Fibroblast of mammary gland (primary cell): ENCODE measurements at places on chromosomes 7 and 10.
A peak's percentile ranks its signal among the peaks of the same experiment; 100 is the strongest.

- peak; percentile 99 for DNase-seq
Observed at GRCh38 chr7:42677751-42678699, 233.8 kb downstream of the C7orf25 start.

GRCh38 chr7:2411815-2412586, 8.6 kb downstream of the CHST12 start:
- DNase-seq: no peak

- DNase-seq: no peak
Observed at GRCh38 chr7:74405899-74406512, 47.7 kb upstream of the GTF2IRD1 start.

GRCh38 chr7:102926783-102927140, 14.0 kb downstream of the LRRC17 start:
- no peak for DNase-seq

- DNase-seq: peak; percentile 66
Observed at GRCh38 chr10:90276894-90277475, 575.6 kb downstream of the KIF20B start.

DNA sequence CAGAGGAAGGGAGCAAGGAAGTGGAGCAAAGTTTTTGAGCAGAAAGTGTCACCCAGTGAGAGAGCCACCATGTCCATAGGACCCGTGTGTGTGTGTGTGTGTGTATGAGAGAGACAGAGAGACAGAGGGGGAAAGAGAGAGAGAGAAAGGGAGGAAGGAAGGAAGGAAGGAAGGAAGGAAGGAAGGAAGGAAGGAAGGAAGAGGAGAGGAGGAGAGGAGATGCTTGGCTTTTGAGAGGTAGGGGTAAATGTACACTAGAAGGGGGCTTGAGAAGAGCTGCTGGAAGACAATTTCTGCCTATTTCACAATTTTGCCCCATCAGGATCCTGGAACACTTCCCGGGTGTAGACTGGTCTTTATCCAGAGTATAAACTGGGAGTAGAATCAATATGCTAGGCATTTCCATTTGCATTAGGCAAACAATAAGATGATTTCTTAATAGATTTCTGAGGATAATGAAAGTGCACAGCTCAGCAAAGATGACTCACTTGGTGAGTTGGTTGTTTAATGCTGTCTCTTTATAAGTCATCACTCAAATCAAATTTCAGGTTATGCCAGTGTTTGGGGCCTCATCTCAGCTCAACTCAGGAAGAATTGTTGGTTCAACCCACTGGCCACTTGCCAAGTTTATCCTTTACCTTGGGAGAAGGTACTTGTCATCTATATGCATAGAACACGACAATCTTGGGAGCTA, 70.0 kb upstream of the FAM13C start:
- peak; percentile 65 for DNase-seq

- DNase-seq: no peak
Observed at GRCh38 chr7:139704308-139704879, 73.4 kb downstream of the HIPK2 start.

DNA sequence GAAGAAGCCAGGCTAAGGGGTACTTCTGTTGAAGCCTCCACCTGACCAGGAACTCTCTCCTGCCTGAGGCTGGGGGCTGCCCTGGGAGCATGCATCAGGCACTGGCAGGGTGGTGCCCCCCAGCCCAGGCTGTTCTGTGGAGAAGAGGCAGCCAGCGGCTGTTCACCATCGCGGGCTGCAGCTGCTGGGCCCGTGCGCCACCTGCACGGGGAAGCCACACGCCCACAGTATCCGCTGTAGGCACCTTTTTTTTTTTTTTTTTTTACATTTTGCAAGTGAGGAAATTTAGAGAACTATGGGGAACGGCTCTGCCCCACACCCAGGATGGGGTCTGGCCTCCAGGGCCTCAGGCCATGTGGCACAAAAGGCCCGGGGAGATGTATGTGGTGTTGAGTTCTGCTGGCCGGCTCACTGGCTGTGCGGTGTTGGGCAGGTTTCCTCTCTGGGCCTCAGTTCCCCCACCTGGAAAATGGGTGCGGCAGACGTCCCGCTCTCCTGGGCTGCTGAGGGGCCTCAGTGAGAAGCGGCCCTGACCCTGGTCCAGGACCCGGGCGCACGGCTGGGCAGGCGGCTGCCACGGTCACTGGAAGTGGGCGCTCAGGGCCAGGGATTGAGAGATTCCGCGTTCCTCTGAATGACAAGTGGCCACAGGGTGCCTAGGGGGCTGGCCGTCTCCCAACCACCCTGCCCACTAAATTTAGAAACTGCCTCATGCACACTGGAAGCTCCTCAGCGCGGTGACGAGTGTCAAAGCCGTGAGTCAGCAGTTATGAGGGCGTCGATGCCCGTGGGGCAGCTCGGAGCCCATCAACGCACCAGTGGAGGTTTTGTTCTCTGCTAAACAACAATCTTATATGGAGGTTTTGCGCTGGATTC, 8.8 kb upstream of the INTS1 start:
- DNase-seq: peak; percentile 41

- peak; percentile 74 for DNase-seq
Observed at GRCh38 chr10:126387041-126387921, 996 bp downstream of the ADAM12 start.

- DNase-seq: no peak
Observed at GRCh38 chr7:110621289-110621688, 469.6 kb upstream of the LRRN3 start.

GRCh38 chr10:62866451-62866850, 50.3 kb upstream of the EGR2 start:
- DNase-seq: peak; percentile 50

- DNase-seq: no peak
Observed at GRCh38 chr10:123140983-123141390, 5.2 kb downstream of the HMX3 start.

GRCh38 chr7:55965805-55966421, 1.5 kb downstream of the NIPSNAP2 start:
- peak; percentile 85 for DNase-seq

- no peak for DNase-seq
Observed at GRCh38 chr10:13233358-13233757, 816 bp downstream of the UCMA start.

DNA sequence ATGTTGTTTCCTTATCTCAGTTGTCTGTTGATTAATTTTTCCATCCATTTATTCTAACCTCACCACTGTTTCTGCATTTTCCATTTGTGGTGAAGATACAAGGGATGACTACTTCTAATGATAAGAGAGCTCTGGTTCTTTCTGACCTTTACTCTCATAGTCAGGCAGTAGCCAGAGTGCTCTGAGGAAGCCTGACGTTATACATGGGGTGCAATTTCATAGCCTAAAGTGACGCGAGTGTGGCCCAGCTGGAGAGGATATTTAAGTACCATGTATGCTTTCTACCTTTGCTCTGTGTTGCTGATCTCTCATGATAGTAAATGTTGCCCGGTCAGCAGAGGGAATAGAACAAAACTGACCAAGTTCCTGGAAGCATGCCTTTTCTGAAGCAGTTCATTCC, 33.9 kb upstream of the CYCS start:
- no peak for DNase-seq

DNA sequence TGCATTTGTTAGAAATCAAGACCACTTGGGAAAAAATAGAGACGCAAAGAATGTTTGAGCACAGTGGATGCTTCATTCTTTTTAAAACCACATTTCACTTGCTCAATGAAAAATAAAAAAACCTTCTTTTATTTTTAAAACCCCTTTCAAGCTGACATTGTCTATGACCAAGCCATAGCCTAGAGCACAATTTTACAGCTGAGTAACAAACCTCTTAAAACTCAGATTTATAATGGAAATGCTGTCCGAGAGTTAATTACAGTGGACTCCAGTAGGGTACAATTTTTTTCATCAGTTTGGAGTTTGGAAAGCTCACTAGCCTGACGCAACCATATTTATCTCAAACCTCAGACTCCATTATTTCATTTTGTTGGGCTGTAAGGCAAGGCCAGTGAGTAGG, 116.3 kb downstream of the RNLS start:
- no peak for DNase-seq

GRCh38 chr10:4208499-4208898, 423.5 kb upstream of the KLF6 start:
- no peak for DNase-seq

GRCh38 chr7:33932221-33932620, 26.9 kb downstream of the BMPER start:
- DNase-seq: peak; percentile 19

DNA sequence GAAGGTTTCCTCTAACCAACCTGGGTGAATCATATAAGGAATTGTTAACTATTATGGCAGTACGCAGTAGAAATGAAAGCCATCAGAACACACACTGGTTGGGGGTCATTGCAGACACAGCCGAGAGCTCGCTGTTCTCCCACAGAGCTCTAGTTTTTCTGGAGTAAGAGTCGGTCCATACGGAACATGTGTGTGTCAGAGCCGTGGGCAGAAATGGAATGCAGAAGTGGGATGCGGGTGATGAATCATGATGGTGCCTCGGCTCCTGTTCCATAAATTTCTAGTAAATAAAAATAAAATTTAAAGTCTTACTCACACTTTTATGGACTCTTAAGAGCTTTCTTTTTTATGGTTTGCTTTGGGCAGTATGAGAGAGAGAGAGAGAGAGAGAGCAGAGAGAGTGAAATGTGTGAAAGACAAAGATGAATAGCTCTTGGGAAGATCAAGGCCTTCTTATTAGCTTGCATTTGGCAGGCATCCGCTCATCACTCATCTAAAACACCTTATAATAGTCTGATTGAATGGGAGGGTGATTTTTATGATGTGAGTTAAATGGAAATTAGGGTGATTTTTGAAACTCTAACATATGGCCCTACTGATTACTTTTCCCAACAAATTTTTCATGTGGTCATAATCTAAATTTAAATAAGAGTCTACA, 98.8 kb upstream of the PFKP start:
- DNase-seq: peak; percentile 82

- peak; percentile 17 for DNase-seq
Observed at GRCh38 chr7:128963327-128963757, 25.6 kb downstream of the IRF5 start.

GRCh38 chr10:17077346-17077781, 52.2 kb downstream of the CUBN start:
- peak; percentile 68 for DNase-seq

DNA sequence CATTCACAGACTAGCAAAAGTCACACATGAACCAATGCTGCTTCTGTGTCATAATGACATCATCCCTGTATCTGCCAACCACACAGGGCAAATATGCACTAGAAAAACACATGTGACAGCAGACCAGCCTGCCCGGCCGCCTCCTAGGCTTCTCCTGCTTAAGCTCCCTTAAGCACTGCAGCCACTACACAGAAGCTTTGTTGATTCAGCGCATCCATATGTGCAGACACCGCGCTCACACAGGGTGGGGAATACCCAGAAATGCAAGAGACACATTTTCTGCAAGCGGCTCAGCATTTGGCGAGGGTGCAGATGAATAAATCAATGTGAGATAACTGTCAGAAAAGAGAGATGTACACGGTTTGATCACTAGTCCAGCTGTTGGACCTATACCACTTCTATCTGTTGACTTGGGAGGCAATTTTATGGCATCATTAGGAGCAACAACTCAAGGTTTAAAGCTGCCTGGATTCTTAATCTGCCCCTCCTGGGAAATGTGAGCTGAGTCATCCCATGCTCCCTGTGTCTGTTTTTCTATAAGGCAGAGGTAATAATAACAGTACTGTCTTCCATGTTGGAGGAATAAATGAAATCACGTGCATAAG, 33.4 kb downstream of the CPXM2 start:
- DNase-seq: peak; percentile 88

GRCh38 chr7:155230169-155230593, 67.5 kb upstream of the INSIG1 start:
- peak; percentile 99 for DNase-seq

GRCh38 chr10:11546581-11546980, 64.9 kb downstream of the USP6NL start:
- DNase-seq: peak; percentile 28

- no peak for DNase-seq
Observed at GRCh38 chr10:17708821-17709220, 43.2 kb upstream of the TMEM236 start.

GRCh38 chr10:125592897-125593296, 90.1 kb downstream of the TEX36 start:
- no peak for DNase-seq

- no peak for DNase-seq
Observed at GRCh38 chr7:577278-577665, 57.6 kb upstream of the PDGFA start.

- no peak for DNase-seq
Observed at GRCh38 chr10:103078309-103078615, 114.8 kb downstream of the NT5C2 start.

GRCh38 chr7:88465600-88465999, 158.9 kb upstream of the STEAP4 start:
- peak; percentile 18 for DNase-seq

- no peak for DNase-seq
Observed at GRCh38 chr7:4201566-4201965, 480.5 kb upstream of the FOXK1 start.

DNA sequence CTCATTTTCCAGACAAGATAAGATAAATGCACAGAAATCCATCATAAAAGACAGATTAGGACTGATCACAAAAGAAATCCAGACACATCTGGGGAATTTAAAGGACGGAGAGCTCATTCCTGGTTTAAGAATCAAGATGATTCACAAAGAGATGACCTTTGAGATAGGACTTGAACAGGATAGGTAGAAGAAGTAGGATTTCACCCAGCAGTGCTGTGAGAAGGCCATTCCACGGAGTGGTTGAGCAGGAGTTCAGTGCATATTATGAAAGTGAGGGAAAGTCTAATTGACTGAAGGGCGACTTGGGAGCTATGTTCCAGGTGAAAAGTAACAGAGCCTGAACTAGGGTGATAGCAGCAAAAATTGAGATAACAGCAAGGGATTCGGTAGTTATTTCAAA, 73.7 kb downstream of the GAD2 start:
- DNase-seq: no peak

DNA sequence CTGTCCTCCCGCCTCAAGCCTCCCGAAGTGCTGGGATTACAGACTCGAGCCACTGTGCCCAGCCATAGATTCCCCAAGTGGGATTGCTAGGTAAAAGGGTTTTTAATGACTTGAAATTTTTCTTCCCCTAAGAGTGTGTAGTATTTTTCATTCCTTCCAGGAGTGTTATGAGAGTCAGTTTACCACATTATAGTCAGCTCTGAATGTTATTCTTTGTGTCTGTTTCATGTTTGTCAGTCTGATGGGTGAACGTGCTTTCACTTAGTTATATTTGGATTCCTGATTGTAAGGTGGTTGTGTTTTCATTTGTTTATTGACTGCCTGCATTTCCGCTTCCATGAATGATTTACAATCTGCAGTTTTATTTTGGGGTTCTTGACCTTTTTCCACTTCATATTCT, 6.3 kb downstream of the ZNF212 start:
- no peak for DNase-seq

DNA sequence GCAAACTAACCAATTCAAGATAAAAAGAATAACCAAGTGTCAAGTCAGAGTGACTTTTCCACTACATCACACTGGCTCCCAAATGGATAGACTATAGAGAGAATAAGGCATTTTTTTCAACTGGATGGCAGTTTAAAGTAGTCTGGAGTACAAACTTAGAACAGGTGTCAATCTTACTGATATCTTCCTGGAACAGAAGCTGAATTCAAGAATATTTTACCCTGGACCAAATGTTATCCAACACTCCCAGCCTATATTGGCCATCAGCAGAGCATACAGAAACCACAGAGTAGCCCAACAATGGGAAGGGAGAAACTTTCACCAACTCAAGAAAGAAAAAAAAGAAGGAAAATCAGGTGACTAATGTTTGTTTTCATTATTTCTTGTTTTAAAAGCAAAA, 11.5 kb downstream of the IDE start:
- no peak for DNase-seq

- peak; percentile 62 for DNase-seq
Observed at GRCh38 chr10:118543714-118544400, 51.6 kb downstream of the PRLHR start.
